ENCODE measurements at places on chromosomes 1 and 21. TPM values are rescaled to one million over a fixed set of nuclear protein-coding genes. Genes with fewer than 3 reads are reported as not detected.

GRCh38 chr1:78401148-78401547 is 89.6 kb upstream of the PTGFR start:
- no peak overlapping the region for H3K4me3 ChIP-seq
- H3K36me3 ChIP-seq = no peaks in the 10 kb centered on the region
- no peaks in the 10 kb centered on the region for H3K4me1 ChIP-seq
- H3K27me3 ChIP-seq = no peaks in the 10 kb centered on the region

- H3K27ac ChIP-seq = no peak overlapping the region
- no peaks in the 10 kb centered on the region for H3K36me3 ChIP-seq
- H3K27me3 ChIP-seq = no peaks in the 10 kb centered on the region
- H3K4me3 ChIP-seq = no peak overlapping the region
- no peaks in the 10 kb centered on the region for H3K4me1 ChIP-seq
These were observed 408.0 kb downstream of the MATN1 start for GRCh38 chr1:30315185-30315960.

DNA sequence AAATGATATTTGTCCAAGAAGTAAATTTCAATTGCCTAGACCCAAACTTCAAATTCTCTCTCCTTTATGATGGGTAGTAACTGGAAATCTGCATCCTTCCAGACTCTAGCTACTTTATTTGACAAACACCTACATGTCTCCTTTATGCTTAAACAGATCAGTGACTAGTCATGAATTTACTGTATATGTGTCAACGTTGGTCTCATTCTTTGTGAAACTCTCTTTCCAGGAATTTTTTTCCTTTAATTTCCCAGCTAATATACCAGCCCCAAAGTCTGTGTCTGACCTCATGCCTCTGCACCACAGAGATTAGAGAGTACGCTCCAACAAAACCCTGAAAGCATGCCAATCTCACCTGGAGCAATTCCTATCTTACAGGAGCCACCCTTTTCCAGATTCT is 811.2 kb upstream of the NCAM2 start:
- H3K27ac ChIP-seq = no peak overlapping the region
- DNase-seq = no peak
- H3K36me3 ChIP-seq = no peaks in the 10 kb centered on the region
- no peak overlapping the region for H3K4me3 ChIP-seq
- no peaks in the 10 kb centered on the region for H3K4me1 ChIP-seq
- no peaks in the 10 kb centered on the region for H3K27me3 ChIP-seq

Gene KANK4
- total RNA-seq = not detected

- no peaks in the 10 kb centered on the region for H3K4me1 ChIP-seq
- no peak for DNase-seq
- H3K4me3 ChIP-seq = no peak overlapping the region
- H3K27me3 ChIP-seq = no peaks in the 10 kb centered on the region
These were observed 169.2 kb downstream of the LMX1A start for GRCh38 chr1:165187031-165188009.

DNA sequence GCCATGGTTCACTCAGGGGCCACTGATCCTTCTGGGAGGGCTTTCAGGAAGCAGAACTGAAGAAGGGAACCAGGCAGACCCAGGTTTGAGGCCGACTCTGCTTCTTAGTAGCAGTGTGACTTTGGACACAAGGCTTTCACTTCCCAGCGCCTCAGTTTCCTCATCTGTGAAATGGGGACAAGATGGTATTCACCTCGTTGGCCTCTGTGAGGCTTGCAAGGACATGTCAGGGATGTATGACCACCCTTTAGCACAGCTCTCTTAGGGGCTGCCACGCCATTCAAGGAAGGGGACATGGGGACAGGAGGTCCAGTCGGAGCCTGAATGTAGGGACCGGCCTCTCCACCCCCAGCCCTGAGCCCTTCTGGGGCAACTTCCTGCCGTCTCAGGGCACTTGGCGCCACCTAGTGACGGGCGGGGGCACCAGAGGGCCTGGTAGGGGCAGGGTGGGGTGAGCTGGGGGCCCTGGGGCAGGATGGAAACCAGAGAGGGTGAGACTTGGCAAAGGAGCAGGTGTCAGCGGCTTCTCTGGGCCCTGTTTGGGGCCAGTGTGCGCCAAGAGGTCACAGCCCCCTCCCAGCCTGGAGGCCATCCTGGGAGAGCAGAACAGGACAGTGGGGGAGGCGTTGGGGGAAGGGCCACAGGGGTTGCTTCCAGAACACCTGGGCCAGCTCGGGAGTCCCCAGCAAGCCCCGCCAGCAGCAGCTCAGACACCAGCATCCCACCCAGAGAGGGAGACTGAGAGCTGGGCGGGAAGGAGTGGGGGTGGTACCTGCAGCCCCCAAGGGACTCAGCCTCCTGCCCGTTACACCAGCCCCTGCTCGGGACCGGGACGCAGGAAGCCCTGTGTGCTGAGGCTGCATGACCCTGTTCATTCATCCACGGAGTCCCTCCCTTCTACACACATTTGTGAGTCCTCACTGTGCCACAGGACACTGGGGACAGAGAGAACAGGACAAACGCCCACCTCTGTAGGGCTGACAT is 102.5 kb upstream of the TARDBP start:
- no peaks in the 10 kb centered on the region for H3K27me3 ChIP-seq
- no peak overlapping the region for H3K4me3 ChIP-seq
- H3K27ac ChIP-seq = no peak overlapping the region
- DNase-seq = no peak
- H3K36me3 ChIP-seq = no peaks in the 10 kb centered on the region

DNA sequence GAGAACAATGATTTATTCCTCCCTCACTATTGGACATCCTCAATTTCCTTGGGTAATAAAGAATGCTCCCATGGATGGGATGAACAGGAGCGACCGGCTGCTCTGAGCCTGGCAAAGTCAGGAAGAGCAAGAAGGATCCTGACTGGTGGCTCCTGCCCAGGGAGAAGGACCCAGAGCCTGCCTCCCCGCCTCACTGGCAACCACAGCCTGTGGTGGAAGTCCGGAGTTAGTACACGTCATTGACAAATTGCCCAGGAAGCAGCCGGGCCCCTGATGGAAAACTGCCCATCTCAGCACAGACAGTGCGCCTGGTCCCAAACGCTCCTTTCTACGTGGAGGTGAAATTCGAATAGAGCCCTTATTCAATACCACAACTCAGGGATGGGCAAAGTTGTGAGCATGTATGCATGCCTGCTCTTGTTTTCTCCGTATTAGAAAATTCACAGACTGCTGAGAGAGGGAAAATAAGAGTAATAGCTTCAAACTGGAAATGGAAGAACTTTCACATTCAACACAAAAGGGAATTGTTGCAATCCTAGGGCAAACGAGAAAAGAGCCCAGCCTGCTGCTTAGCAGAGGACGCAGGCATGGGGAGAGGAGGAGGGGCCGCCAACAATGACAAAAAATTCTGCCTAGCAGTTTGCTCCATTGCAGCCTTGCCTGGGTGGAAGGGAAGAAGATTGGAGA is 397.1 kb upstream of the VAMP3 start:
- no peaks in the 10 kb centered on the region for H3K36me3 ChIP-seq
- H3K4me3 ChIP-seq = no peak overlapping the region
- H3K27ac ChIP-seq = no peak overlapping the region
- peak; percentile 42 for DNase-seq
- H3K4me1 ChIP-seq = no peaks in the 10 kb centered on the region

Gene CYB5RL
- 2.6 TPM for total RNA-seq

DNA sequence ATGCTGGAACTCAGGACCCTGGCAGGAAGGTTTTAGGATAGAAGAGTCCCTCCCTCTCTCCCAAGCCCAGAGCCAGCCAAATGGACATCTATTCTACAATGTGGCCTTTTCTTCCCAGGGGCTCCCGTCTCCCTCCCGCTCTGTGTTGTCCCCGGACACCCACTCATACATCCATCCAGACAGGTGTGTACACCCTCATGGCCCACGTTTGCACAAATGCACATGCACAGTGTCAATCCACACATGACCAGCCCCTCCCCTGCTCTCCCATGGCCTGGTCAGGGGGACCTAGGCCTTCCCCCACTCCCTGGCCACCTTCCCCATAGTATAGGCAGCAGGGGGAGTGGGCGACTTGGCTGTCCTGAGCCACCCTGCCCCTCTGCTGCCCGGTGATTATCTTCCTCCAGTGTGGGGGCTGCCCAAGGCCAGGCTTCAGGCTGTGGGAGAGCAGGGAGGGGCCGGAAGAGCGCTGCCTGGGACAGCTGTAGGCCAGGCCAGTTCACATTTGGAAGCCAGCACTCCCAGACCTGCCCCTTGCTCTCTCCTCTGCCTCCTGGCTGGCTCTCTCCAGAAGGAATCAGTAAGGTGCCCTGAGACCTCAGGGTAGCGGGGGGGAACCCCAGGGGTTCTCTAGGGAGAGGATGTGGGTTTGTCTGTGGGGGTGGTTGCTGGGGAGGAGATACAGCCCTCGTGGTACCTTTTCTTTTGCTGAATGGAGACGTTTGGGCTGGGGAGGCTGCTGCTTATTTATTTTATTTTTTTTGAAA is 4.1 kb upstream of the PTPN7 start:
- H3K4me1 ChIP-seq = peaks cover 3% of the 10 kb centered on the region
- H3K4me3 ChIP-seq = no peak overlapping the region
- H3K27me3 ChIP-seq = no peaks in the 10 kb centered on the region

Gene PCNX2
- 13.8 TPM for total RNA-seq

GRCh38 chr1:54046671-54047383 is 6.2 kb downstream of the TMEM59 start:
- H3K36me3 ChIP-seq = peaks cover 18% of the 10 kb centered on the region
- no peak for DNase-seq
- no peaks in the 10 kb centered on the region for H3K27me3 ChIP-seq
- H3K4me3 ChIP-seq = no peak overlapping the region
- peaks cover 59% of the 10 kb centered on the region for H3K4me1 ChIP-seq

DNA sequence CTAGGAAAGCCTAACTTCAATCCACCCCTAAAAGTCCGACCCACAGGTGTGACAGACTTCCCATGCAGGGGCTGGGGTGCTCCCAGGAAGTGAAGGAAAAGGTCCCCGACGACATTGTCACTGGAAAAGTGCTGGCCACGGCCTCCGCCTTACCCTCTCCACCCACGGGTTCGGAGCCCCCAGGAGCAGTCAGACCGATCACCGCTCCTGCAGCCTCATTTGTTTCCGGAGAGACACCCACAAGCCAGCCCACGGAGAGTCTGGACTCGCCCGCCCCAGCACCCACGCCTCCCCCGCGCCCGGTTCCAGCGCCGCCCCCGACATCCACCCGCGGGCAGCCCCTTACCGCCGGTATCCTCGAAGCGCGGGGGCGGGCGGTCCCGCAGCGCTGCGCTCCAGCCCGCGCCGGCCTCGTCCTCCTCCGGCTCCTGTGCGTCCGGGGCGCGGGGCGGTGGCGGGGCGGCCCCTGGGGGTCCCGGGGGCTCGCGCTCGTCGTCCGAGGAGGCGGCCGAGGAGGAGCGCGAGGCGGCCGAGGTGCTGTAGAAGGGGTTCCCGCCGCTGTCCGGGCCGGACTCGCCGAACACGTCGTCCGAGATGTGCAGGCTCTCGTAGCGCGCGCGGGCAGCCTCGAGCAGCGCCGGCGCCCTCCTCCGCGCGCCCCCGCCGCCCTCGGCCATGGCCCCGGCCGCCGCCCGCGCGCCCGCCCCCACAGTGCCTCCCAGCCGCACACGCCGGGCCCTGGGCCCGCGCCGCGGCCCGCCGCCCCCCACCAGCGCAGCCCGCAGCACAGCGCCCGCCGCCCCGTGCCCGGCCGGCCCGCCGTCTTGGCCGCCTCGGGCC is 660 bp downstream of the PGBD5 start:
- peaks cover 6% of the 10 kb centered on the region for H3K4me1 ChIP-seq
- H3K36me3 ChIP-seq = no peaks in the 10 kb centered on the region
- no peak for DNase-seq
- H3K27ac ChIP-seq = no peak overlapping the region
- peaks cover 36% of the 10 kb centered on the region for H3K27me3 ChIP-seq
- no peak overlapping the region for H3K4me3 ChIP-seq

Gene S100A13
- total RNA-seq = 279 TPM

DNA sequence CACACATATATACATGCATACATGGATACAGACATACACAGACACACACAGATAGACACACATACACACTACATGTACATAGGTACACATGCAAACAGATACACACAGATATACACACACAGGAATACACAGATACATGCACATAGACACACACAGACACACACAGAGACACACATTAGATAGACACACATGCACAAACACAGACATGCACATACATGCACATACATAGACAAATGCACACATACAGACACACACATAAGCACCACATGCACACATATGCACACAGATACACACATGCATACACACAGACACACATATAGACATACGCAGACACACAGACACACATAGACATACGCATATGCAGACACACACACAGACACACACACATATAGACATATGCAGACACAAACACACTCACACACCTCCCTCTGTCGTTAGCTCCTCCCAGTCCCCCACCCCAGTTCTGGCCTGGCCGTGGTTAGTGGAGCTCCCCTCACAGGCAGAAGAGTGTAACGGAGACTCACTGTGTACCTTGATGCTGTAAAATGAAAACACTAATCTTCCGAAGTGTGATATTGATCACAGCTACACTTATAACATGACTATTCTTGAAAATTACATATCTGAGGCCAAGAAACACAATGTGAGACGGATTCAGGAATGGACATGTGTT is 7.6 kb downstream of the UBASH3A start:
- no peak overlapping the region for H3K4me3 ChIP-seq
- H3K27ac ChIP-seq = no peak overlapping the region

Gene ALG6
- total RNA-seq = 7.8 TPM

- peak overlapping the region; percentile 76 for H3K27ac ChIP-seq
- H3K36me3 ChIP-seq = no peaks in the 10 kb centered on the region
- no peaks in the 10 kb centered on the region for H3K27me3 ChIP-seq
- no peaks in the 10 kb centered on the region for H3K4me1 ChIP-seq
These were observed 10.5 kb downstream of the PDIK1L start for GRCh38 chr1:26121854-26122773.

- H3K36me3 ChIP-seq = no peaks in the 10 kb centered on the region
- H3K27ac ChIP-seq = no peak overlapping the region
- DNase-seq = no peak
- H3K27me3 ChIP-seq = no peaks in the 10 kb centered on the region
- no peaks in the 10 kb centered on the region for H3K4me1 ChIP-seq
These were observed 682.9 kb upstream of the ADAMTS5 start for GRCh38 chr21:27649762-27650161.

DNA sequence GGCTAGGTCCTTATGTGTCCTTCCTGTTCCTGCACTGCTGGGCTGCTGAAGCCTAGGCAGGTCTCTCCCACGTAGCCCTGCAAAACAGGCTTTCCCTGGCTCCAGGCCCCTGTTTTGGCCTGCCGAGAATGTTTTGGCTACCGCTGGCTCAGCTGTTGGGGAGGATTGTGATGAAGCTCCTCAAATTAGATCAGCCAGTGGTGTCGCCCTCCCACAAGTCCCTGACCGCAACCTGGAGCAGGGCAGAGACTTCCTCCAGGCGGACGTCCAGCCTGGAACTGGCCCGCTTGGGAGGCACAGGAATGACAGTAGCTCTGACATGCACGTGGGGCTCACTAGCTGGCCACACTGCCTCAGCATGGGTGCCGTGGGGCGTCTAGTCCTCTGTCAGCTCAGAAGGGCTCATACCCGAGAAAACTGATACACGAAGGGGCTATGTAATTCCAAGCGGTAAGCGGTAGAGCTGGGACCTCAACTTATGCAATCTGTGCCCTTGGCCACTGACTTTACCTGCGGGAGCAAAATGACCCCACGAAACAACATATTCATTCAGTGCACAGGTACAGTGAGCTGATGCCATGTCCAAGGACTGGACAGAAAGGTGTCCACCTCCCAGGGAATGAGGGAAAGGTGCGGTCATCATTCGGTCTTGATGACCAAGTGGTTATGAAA is 26.6 kb downstream of the DHRS3 start:
- H3K4me1 ChIP-seq = no peaks in the 10 kb centered on the region
- DNase-seq = peak; percentile 88
- H3K27ac ChIP-seq = peak overlapping the region; percentile 99
- H3K27me3 ChIP-seq = no peaks in the 10 kb centered on the region
- H3K36me3 ChIP-seq = no peaks in the 10 kb centered on the region

Gene ARHGEF10L
- 36.0 TPM for total RNA-seq

All from sigmoid colon (tissue), 7 donors.